Activated naive CD4-positive, alpha-beta T cell treated with Interleukin-2 at 50 U/mL for 16 hours (primary cell): ENCODE measurements at places on chromosomes 2 and 18.

DNA sequence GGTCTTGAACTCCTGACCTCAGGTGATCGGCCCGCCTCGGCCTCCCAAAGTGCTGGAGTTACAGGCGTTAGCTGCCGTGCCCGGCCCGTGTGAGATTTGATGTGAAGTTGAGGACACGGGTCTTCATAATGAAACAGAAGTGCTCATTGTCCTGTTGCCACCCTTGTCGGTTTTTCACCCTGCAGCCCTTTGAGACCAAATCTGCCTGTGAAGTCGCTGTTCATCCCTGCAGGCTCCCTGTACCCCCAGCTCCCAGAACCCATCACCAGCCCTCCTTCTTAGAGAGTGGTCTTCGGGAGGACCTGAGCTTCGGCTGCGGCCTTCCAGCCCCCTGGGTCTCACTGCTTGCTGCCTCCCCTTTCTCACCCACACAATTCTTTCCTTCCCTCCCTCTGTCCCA is 325.2 kb downstream of the GBX2 start:
- no peak for DNase-seq

GRCh38 chr2:130824492-130825061 is 12.1 kb upstream of the ARHGEF4 start:
- peak; percentile 77 for DNase-seq

GRCh38 chr2:73282924-73283544 is 1.2 kb downstream of the FBXO41 start:
- no peak for DNase-seq

GRCh38 chr18:42620657-42621056 is 494.8 kb downstream of the RIT2 start:
- no peak for DNase-seq

- DNase-seq, result no peak
Measured at GRCh38 chr18:3230401-3231334, 10.9 kb upstream of the MYOM1 start.
